Liver (tissue), 10 donors: ENCODE measurements at places on chromosomes 2 and 18.
A peak's percentile ranks its signal among the peaks of the same experiment; 100 is the strongest.

DNA sequence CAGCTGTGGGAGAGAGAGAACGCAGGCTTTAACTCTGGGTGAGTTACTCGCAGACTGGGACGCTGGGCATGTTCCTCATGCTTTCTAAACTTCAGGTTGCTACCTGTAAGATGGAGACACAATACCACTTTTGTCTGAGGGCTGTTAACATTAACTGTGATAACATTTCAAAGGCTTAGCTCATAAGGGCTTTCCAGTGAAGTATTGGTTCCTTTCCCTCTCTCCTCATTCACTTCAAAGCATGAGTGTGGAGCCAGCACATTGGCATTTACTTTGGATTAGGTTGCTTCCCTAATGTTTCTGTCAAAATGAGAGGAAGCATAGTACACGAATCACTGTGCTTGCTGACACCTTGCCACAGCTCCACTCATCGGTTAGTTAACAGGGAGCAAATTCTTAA, 30.2 kb downstream of the INSIG2 start:
- no peak for DNase-seq

- DNase-seq = no peak
These were observed 106.4 kb downstream of the CTAGE1 start for GRCh38 chr18:22311301-22311700.

GRCh38 chr2:128250229-128251025, 68.2 kb downstream of the HS6ST1 start:
- no peak for DNase-seq

DNA sequence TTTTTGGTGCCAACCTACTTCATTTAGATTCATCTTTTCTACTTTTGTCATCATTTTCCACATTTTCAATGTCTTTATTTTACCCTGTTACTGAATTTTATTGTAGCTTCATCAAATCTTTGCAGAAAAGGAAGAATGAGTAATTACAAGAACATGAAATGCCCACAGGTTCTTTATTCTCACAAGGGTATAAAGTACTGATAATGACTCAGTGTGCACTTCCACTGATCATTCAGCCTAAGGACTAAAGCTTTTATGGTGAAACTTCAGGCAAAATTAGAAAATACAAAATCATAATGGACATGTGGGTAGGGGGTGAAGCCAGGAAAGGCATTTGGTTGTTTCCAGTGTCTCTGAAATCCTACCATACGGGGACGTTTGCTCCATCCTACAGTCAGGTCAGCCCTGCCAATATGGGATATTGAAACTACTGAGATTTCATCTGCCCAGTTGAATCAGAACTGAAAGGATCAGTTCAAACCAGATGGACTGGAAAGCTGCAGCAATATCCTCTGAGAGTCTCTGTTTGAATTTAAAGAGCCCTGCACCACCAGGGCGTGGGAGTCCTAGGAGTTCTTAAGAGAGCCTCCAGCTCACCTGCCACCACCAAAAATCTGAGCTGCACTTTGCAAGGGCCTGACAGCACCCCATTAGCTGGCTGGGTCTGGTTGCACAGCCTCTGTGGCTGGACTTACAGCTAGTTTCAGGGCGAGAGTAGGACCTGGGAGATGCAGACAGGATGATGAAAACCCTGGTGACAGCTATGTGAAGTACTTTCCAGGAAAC, 390.4 kb downstream of the CMPK2 start:
- no peak for DNase-seq

DNA sequence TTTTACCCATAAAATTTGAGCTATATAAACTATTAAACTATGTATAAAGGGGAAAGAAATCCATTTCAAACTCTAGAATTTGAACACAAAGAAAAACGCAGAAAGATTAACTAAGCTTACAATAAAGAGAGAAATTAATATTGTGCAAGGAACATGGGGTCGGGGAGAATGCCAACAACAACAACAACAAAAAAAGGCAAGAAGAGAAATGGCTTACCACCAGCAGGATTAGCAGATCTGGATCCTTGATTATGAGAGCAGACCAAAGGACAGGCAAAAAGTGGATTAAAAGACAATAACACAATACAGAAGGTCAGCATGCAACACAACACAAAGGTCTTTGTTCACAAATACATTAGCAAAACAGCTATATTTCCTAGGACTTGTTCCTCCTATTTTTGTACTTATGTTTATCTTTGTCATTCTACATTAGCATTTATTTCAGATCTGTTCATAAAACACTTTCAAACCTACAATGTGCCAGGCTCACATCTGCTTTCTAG, 103.4 kb upstream of the RNU4ATAC start:
- no peak for DNase-seq

DNA sequence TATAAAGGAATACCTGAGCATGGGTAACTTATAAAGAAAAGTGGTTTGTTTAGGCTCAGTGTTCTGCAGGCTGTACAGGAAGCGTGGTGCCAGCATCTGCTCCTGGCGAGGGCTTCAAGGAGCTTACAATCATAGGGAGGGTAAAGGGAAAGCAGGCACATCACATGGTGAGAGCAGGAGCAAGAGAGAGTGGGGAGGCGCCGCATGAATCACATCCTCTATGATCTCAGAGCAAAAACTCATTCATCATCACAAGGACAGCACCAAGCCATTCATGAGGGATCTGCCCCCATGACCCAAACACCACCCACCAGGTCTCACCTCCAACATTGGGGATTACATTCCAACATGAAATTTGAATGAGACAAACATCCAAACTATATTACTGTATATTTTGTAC, 32.5 kb downstream of the R3HDM1 start:
- no peak for DNase-seq

DNA sequence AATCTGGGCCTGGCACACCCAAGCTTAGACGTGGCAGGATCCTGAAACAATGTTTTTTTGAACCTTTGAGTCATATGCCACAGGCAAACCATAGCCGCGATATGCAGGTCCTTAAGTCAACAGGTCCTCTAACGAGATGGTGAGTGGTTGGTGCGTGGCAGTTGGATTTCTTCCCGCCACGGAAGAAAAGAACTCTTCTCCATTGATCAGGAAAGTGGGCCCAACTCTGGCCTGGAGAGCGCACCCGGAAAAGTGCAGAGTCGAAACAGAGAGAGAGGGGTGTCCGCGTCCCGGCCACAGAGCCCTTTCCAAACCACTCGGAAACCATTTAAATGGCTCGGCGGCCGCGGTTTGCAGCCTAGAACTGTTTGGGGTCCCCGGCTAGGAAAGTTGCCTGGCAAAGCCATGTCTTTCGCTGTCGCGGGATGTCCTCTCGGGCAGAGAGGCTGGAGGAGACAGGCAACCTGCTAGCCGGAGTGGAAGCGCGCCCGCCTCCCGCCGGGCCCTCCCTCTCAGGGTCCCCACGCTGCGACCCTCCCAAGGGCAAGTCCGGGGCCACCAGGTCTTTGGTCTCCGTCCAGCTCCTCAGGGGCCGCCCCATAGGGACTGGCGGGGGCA, 777 bp downstream of the GALNT3 start:
- DNase-seq = no peak

- DNase-seq = no peak
These were observed 821.1 kb downstream of the TRIB2 start for GRCh38 chr2:13537771-13538349.

DNA sequence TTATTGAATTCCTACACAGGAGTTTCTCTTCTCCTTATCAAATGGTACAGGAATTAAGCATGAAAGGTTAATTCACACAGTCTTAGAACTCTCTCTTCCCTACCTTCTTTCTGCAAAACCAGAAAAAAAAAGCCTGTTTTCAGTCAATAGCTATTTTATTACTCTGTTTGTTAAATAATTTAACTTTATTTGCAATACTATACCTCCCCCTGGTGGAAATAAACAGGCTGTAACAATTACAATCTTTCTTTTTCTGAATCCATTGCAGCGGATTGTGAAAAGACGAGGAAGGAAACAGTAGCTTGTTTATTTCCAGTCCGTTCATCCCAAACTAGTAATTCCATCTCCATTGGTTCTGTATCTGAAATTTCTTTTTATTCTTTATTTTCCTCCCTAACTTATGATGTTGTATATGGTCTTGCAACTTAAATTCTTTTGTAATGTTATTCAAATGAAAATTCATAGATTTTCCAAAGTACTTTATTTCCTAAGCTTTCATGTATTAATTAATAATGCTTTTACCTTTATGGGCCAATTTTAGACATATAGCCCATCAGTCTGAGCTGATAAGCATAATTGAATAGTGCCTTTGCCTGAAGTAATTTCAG, 165.2 kb downstream of the SH3BP4 start:
- DNase-seq = no peak

GRCh38 chr18:54958704-54959625, at the start of gene CCDC68:
Gene CCDC68 (minus strand): TSS chr18:54959461. CDS start chr18:54942791, 16,670 bp downstream.
- peak; percentile 84 for DNase-seq

DNA sequence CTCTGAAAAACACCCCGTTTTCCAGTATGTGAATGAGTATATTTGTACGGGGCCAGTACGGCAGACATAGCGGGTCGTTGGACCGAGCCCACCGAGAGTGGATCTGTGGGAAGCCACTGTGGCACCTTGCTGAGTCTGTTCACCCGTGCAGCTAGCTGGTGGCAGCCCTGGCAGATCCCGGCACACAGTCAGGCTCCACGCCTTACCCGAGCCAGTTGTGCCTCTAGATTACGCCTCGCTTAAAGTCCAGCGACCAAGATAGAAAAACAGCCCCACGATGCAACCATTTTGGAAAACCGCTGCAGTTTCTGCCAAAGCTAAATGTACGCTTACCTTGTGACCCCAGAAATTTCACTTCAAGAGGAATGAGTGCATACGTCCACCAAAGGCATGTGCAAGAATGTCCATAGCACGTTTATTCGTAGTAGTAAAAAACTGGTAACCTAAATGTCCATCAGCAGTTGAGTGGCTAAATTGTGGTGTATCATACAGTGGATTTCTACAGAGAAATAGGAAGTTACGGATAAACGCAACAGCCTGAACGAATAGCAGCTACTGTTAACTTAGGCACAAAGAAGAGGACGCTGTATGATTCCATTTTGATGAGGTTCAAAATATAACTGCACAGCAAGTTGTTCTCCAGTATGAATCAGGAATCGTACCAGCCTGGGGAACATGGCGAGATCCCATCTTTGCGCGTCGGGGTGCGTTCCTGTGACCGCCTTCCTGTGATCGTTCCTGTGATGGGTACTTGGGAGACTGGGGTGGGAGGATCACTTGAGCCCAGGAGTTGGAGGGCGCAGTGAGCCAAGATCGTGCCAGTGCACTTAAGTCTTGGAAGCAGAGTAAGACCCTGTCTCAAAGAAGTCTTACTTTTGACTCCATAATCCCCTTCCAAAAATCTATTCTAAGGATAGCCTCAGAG, 688 bp upstream of the WDR33 start:
- DNase-seq = no peak

DNA sequence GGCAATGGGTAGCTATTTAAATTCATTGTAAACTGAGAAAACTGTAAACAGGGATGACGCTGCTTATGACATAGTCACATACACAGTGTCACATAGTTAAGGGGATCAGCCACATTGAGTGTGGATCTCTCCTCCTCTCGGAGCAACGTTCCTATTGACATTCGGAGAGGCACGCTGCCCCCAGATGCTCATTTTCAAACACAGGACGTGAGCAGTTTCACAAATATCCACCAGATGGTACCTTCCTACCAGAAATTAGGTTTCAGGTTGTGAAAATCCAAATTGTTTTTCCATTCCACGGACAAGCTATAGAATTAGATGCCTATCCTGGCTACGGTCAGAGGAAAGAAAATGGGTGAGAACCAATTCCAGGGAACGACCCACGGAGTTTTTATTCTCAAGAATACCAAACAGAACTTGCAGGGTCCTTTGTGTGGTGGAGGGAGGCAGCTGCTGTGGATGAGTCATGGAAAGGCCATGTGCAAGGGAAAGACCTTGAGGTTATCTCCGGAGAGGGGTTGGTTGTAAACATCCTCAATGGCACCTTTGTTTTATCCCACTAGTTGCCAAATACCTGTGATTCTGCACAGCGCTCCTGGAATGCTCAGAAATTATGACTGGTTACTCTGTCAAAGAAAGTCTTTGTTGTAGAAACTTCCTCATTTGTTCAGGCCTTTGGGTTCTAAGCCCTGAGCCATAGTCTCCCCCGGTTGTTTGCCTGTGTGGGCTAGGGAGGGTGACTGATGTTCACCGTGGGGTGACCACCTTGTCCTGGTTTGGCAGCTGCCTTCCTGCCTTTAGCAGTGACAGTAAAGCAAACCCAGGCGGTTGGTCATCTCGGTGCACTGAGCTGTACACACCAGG, 88.0 kb downstream of the ACTR3 start:
- DNase-seq = no peak

DNA sequence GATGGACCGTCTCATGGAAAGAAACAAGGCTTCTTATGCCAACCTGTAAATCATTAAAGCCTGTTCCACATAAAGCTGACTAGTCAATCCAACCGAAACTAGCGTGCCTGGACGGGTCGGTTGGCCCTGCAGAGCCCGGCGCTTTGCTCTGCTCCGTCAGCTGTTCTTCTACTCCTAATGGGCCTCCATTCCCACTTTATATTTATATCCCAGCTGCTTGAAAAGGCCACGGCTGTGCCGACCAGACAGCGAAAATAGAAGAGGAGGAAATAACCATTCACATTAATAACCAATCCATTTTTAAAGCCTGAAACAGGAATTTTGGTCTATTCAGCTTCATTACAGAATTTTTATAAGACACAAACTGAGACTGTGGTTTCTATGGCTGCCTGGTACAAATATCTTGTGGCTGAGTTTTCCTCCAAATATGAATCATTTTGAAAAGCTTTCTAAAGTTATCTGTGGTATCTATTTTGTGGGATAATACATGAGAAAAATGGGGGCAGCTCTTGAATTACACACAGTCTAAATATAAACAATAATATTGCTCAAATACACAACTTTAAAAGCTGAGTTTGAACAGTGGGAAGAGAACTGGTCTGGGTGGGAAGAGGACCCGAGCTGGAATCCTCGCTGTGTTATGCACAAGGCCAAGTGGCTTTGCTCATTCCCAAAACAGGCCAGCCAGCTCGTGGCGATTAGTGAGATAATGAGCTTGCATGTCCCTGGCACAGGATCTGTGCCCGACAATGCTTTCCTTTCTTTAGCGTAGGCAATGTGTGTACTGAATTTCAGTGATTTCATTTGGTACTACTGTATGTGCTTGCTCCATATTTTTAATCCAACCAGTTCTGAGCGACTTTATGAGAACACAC, 10.5 kb upstream of the FAM124B start:
- no peak for DNase-seq

DNA sequence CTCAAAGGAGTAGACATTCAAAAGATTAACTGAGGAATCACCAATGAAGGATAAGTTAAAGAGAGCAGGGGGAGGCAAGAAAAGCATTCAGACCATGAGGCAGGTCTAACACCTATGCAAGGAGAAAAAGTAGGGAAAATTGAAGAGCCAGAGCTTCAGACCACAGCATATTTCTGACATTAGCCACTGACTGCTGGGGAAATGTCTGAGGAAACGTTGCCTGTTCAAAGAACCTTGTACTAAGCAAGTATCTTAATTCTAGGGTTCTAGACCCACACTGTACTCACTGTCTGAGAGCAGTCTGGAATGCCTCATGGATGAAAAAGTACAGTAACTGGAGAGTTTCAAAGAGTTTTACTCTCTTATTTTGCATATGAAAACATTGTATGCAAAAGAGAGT, 39.5 kb upstream of the TFPI start:
- DNase-seq = no peak

DNA sequence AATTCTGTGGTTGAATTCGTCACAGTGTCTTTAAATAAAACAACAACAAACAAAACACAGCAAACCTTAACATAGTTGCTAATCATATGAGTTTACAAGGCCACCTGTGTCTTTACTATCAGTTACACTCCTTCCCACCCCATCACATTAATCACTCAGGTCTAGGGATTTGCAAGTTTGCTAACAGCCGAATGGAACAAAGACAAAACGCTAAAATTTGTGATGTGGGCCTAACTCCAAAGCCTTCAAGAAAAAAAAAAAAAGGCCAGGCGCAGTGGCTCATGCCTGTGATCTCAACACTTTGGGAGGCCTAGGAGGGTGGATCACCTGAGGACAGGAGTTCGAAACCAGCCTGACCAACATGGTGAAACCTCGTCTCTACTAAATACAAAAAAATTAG, 566 bp upstream of the POLI start:
- no peak for DNase-seq
